SIG-M5 (cell line): ENCODE measurements at places on chromosomes 16 and 17.

GRCh38 chr17:4119299-4119698, 23.5 kb downstream of the ZZEF1 start:
- DNase-seq, result no peak

DNA sequence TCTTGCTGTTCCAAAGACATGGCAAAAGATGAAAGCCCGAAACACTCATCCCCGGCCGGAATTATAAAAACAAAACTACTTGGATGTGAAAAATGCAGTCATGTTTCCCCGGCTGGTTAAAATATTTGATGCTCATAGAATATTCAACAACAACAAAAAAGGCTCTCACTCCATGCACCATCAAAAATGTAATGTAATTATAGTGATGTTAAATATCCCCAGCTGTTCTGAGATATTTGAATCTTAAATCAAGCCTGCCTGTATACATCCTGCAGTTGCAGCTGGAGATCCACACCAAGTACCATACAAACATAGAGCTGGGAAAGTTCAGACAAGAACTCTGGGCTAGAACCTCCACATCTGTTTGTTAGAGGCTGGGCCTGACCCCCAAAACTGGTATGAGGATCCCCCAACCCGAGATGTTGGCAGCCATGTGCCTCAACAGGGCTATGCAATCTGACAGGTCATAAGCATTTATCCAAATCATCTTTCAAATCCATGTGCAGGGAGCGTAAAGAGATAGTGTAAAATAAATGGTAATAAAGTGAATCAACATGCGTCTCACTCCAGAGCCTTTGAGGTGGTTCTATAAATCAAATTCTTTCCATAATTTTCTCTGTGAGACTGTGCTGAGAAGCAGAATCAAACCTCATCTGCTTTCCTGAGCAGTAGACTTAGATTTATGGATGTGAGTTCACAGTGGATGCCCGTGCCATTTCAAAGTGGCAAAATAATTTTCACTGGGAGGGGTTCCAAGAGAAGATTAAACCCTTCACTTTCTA, 12.7 kb downstream of the ASIC2 start:
- DNase-seq, result no peak

DNA sequence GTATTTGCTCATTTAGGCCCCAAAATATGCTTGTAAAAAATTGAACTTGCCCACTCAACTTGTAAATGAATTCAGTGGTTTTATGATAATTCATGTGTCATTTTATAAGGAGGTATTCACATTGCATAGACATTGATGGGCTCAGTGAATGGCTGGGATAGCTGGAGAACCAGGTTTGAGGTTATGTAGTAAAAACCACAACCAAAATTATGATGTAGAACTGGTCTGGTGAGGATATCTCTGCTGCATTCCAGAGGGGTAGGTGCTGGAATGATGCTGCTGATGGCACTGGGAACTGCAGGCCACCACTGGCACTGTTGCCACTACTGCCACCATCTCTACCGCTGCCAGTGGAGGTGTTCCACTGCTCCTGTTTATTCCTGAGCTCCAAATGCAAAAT, 21.5 kb upstream of the RABEP1 start:
- no peak for DNase-seq

DNA sequence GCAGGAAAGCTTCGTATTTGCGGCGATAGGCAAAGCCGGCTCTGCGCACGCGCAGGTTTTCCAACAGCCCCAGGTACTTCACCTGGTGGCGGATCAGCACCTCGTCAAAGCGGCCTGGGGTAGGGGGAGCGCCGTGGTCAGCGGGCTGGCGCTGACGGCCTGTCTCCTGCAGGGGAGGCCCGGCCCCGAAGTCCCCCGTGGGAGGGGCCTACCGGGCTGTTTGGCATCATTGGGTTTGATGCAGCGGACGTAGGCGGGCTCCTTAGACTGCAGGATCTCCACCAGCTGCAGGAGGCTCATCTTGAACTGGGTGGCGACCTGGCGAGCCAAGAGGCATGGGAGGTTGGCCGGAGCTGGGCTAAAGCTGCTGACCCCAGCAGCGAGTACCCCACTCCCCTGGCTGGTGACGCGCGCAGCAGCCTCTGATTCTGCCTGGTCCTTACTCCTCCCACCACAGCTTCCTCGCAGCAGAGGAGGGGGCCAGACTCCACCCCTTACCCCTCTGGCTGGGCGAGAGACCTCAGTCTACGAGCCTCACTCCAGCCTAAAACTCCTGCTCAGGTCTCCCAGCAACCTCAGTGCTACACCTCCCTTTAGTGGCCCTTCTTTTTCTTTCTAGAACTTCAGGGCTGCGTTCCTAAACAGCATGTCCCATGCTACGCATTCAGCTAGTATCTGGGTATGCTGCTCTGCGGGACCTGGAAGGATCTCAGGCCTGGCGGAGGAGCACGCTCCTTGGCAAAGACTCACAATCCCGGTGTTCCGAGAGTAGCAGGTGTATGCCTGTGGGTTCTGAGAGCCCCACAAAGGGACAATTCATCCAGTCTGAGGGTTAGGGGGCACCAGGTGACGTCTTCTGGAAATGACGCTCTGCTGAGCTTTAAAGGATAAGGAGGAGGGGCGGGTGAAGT, 16.1 kb upstream of the CRK start:
- DNase-seq, result no peak

- DNase-seq, result no peak
These were observed 36.2 kb downstream of the ADCY7 start for GRCh38 chr16:50302472-50303005.

DNA sequence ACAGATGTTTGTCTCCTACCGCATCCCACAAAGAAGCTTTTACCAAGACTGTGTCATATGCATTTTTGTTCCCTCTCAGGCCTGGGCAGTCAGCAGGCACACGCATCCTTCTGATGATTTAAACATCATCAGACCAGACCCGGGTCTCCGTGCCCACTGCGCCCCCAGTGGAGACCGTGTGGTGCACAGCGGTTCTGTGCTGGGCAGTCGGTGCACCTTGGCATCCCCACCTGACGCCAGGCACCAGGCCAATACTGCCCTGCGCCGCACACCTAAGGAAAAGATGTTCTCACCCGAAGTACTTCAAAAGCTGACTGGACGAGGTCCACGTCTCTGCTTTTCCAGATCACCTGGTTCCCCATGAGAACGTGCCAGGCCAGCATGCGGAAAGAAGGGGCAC, 10.6 kb upstream of the PLD6 start:
- DNase-seq, result no peak
